ENCODE measurements at places on chromosomes 7 and 10.

GRCh38 chr7:27491534-27491933 lies 171.1 kb downstream of the HIBADH start:
- DNase-seq: no peak

DNA sequence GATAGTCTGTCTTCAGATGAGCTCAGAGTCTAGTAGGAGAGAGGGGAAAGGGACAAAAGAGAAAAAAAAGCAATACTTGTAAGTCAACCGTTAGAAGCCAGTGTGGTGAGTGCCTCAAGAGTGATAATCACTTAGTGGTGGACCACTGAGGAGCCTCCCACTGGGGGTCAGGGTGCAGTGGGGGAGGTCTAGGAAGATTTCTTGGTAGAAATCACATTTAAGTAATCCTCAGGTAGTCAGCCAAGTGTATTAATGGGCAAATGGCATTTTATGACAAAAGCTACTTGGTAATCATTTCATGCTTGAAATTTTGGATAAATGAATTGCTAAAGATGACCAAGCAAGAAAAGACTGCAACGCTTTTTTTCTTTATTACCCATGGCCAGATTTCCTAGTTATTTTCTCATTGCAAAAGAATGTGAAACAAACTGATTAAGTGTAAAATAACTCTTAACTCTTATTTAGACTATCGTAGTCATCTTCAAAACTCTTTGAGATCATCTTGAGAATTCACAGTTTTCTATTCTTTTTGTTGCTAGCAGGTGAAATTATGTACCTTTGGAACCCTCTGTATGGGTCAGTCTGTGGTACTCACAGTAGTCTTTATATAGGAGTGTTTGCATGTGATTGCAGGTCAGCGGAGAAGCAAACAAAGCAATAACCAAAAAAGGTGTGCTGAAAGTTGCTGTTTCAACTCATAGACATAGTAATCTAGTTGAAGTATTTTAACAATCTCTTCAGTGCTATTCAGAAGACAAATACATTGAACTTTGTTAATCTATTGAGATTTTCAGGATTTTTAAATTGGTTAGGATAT lies 63.9 kb downstream of the PPP1R9A start:
- DNase-seq: peak; percentile 93

DNA sequence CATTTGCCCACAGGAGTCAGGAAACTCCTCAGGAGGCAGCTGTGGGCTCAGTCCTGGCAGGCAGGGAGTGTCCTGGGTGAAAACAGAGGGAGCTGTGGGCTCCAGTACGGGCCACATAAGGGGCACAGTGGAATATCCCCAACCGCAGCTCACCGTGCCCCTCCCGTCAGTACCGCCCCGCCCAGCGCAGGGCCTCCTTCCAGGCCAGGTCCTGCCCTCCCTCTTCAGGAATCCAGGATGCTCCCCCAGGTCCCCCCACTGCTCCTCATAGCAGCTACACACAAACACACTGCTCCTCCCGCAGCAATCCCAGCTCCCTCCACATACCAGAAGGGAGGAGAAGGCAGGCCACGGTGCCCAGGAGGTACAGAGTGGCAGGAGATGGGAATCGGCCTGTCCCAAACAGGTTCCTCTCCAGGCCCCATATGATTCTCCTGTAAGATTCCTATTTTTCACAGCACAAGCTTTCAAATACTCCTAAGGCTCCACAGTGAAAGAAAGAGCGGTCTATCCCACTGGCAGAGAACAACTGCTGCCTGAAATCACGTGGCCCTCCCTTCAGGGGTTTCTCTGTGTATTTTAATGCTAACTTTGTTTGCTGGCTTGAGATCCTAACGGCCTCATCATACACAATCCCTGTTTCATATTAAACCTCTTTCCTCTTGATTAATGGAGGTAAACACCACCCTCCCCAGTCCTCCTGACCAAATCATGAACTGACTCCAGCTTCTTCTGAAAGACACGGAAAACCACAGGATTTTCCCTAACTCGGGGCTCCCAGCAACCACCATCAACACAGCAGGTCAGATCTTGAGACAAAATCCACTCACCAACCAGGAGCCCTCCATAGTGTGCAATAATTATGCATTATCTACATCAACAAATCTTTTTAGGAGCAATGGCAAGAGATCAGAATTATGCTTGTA lies 178.7 kb downstream of the TNS3 start:
- DNase-seq: peak; percentile 13

DNA sequence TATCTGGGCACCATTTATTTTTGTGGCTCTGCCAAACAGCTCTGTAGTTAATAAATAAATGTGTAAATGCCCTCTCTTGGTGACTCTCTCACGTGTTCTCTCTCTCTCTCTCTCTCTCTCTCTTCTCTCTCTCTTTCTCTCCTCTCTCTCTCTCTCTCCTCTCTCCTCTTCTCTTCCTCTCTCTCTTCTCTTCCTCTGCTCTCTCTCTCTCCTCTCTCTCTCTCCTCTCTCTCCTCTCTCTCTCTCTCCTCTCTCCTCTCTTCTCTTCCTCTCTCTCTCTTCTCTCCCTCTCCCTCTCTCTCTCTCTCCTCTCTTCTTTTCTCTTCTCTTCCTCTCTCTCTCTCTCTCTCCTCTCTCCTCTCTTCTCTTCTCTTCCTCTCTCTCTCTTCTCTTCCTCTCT lies 145.8 kb upstream of the TMEM72 start:
- DNase-seq: no peak

- no peak for DNase-seq
These were observed 22.3 kb upstream of the INSYN2A start for GRCh38 chr10:127218658-127219057.

DNA sequence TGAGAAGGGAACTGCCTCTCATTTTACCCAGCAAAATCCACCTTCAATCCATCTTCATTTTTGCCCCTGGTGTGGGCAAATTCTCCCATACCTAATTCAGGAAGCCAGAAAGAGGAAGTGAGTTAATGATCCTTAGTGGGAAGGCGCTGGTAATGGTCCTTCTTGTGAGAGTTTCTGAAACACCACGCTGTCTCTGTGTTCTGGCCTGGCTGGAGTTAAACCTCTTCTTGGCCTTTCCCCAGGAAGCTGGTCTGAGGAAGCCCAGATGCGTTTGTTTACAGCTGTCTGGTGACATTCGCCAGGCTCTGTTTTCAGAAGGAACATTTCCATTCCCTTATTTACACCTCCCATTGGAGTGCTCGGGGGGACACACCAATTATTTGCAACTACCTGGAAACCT lies 24.3 kb downstream of the HTRA1 start:
- no peak for DNase-seq

DNA sequence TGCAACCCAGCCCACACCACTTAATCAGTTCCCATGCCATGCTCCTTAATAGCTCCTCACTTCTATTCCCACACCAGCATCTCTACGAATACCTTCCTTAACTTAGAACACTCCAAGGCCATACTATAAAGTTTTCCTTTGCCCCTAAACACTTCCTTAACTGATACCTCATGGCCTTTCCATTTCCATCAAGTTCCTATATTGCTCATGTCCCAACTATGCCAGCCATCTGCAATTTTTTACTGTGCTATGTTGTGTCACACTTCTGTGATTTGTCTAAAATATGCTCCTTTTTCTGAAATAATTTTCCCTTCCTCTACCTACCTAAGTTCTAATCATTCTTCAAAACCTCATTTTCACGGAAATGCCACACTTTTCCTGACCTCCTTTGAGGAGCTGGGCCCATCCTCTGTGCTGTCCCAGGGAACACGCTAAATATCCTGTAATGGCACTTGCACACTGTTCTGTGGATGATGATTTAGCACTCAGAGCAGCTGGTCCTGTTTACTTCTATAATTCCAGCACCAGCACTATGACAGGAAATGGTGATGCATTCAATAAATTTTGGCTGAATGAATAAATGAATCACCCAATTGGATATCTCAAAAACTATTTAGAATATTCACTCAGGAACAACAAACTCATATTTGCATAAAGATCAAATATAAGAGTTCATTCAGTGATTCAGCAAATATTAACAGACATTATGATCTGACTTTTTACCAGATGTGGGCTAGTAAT lies 266.5 kb upstream of the HGF start:
- no peak for DNase-seq

- DNase-seq: peak; percentile 2
These were observed 103.4 kb downstream of the SDK1 start for GRCh38 chr7:3404501-3404900.

GRCh38 chr10:117581961-117582360 lies 39.4 kb downstream of the EMX2 start:
- DNase-seq: no peak

DNA sequence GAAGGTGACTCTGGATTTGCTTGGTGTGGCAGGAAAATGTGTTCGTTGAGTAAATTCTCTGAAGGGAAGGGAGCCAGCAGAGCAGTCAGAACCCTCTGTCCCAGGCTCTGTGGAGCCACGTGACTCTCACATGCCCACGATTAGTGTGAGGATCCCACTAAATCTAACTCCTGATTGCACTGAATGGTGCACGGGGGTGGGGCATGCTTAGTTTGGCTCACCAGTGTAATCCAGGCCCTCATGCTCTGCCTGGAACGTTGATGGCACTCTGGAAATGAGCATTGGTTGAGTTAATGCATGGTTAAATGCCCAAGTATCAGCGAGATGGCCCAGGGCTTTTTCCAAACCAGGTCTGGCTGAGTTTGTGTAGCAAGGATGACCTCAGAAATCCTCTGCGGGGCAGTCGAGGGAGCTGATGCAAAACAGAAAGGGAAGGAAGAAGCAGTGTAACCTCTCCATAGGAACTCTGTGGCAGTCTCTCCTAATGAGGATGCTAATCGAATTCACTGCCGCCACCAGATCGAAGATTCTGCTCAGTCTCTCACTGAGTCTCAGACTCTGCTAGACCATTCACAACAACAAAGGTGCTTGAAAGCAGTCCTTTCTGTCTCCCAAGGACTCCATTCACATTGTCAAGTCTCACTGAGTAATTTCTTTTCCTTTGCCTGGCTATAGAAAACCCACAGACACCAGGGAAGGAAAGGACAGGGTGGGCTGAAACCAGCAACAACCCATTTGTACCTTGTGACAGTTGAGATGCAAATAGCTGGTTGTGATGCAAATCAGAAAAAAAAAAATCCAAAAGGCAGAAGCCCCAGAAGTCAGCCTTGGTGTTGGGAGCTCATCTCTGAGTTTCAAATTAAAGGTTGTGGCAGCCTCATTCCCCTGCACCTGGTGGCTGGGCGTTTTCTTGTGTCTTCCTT lies 98.1 kb downstream of the C10orf105 start:
- DNase-seq: no peak

DNA sequence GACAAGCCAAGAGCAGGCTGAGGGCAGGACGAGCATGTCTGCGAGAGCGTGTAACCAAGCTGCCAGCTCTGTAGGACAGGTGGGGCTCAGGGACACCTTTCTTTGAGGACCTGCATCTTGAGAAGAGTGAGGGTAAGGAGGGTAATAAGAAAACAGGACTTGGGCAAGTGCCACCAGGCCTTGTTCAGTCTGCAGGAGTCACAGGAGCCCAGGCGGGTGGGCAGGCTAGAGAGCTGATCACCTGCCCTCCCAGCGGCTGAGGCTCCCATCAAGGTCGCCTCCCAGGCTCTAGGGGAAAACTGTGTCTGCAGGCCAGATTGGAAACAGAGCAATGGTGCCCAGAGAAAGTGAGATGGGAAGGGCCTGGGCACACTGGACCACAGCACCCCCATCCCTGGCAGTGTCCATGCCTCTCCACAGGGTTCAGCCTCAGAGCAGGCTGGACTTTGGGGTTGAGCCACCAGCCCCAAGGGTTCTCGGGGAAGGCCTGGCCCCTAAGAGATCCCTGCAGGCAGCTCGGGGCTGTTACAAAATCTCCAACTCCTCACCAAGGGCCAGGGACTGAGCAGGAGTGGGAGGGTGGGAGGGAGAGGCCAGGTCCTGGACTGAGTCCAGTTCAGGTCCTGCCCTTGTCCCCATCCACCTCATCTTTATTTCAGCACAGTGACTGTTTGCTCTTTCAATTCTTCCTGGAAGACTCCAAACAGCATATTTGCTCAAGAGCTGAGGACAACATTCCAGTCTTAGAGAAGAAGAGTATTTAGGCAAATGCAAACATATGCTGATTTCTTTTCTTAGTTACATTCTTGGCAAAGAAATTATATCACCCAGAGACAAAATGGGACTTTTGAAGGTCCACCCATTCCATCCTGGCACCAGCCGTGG lies 161.9 kb downstream of the GRID1 start:
- DNase-seq: no peak

DNA sequence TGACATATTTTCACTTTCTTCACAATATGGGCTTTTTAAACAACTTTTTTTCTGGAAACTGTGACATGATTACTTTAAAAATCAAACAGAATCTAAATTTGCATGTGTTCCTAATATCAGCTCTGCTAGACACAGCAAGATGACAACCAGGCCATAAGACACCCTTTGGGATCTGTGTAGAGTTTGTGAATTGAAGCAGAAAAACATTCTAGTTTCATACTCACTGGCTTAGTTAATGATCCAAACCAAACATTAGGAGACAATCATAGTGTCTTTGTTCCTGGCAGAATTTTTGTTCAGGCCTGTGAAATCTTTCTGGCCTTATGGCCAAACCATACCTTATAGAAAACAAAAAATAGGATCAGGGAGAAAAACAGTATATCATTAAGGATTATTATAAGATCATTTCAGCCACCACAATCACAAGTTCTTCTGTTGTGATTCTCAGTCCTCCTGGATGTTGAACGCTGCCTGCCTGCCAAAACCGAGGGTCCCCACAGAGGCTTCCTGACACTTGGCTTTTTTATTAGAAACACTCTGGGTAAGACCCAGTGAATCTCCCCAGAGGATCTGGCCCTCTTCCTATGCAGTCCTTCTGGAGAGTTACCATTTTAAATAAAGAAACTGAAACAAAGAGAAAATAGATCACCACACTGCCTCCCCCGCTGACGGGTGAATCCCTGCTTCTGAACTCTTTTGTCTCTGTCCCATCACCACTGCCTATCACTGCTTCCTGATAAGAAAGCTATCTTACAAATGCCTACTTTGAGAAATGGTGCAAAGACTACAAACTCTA lies 79.2 kb upstream of the PPP1R3C start:
- peak; percentile 23 for DNase-seq

GRCh38 chr10:132704008-132704814 lies 81.7 kb downstream of the NKX6-2 start:
- DNase-seq: no peak

DNA sequence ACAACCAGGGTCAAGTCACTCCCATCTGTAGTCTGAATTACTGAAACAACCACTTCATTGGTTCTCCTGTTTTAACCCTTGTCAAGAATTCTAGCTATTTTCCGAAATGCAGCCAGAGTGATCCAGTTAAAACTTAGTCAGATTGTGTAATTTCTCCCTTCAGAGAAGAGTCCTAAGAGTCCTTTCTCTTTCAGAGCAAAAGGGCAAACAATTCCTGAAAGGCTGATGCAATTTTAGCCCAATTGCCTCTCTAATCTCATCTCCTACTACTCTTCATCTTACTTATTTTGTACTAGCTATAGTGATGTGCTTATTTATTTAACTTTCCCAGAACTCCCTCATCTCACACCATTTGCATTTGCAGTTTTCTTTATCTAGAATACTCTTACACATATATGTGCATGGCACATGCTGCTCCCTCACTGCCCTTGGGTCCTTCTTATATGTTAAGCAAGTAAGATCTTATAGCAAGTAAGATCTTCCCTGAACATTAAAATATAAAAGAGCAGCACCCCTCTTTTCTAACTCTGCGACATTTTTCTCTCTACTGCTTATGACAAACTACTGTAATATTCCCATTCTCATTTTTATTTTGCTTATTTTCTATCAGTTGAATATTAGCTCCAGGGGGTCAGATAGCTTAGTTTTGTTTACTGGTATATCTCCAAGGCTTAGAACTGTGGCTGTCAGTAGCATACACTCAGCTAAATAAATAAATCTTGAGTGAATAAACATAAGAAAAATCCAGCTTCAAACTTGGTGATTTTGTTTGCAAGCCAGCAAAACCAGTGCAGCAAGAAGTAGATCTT lies 44.6 kb downstream of the HGF start:
- no peak for DNase-seq

Measured in kidney glomerular epithelial cell (primary cell).